Kidney (tissue), 22 donors: ENCODE measurements at places on chromosomes 13 and 19. TPM values are rescaled to one million over a fixed set of nuclear protein-coding genes. Genes with fewer than 3 reads are reported as not detected.
A peak's percentile ranks its signal among the peaks of the same experiment; 100 is the strongest.

DNA sequence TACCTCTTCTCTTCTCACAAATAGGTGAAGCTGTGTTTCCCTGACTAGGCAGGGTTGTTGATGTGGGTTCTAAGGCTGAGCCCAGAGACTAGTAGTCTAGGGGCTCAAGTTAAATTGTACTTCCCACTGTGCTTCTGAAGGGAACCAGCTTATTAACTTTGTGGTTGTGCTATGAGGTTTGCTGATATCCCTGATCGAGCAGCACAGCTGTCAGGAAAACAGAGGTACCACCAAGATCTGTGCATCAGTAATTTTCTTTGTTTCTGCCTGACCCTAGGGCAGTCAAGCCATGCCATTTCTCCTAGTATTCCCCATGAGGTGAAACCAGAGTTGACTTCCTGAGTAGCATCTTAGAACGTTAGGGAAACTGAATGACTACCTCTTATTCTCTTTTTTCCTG is 853.8 kb upstream of the MIR17HG start:
- DNase-seq, result no peak

DNA sequence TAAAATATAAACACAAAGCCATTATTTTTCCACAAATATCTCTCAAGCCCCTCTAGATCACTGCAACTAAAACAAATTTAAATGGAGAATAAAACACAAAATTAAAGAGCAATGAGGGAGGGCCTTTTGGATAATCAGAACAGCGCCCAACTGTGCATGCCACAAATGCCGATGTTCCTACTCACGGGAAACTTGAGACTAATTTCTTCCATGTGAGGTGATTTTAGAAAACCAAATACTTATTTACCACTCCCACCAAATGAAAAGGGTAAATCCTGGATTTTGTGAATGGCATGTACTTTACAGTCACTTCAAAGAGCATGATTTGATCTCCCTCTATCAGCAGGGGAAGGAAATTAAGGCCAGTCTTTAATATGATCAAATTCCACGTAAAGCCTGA is 74.8 kb downstream of the SLC7A1 start:
- no peak for DNase-seq

GRCh38 chr13:108777421-108778420 is 148.3 kb downstream of the MYO16 start:
- peak; percentile 45 for DNase-seq

DNA sequence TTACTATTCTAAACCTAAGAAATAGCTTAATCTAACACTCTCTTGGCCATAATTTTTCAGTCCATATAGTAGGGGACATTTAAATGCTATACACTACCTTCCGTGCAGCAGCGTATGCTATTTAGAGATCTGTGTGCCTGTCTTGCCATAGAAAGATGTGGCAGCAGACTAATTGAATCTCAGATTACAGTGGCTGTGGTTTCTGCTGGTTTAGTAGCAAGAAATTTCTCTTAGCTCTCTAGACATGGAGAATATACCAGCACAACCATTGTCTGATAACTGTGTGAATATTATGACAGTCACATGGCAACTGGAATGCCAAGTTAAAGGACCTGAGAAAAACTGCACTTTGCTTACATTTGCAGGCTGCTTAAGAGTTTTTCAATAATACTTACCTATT is 672.4 kb upstream of the MIR17HG start:
- peak; percentile 43 for DNase-seq

DNA sequence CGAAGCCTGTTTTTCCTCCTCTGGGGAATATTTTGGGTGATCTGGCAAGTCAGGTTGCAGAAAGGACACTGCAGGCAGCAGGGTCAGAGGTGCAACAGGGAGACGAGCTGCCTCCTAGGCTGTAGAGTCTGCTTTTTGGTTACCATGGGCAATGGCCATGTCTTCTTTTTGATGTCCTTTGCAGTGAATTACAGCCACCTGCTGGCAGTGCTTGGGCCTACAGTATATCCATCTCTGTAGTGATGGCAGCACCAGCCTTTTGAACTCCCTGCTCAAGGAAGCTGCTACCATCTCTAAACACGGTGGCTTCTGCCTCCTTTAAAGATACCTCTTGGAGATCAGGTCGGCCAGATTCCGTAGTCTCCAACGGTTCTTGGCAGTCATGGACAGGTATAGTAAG is 73.9 kb downstream of the WTIP start:
- no peak for DNase-seq

- no peak for DNase-seq
Measured at GRCh38 chr13:84491952-84492351, 609.7 kb upstream of the SLITRK1 start.

GRCh38 chr13:44540761-44541434 is 35.2 kb downstream of the TSC22D1 start:
- no peak for DNase-seq

GRCh38 chr19:13057147-13057572 is 45.5 kb downstream of the LYL1 start:
- DNase-seq, result no peak

DNA sequence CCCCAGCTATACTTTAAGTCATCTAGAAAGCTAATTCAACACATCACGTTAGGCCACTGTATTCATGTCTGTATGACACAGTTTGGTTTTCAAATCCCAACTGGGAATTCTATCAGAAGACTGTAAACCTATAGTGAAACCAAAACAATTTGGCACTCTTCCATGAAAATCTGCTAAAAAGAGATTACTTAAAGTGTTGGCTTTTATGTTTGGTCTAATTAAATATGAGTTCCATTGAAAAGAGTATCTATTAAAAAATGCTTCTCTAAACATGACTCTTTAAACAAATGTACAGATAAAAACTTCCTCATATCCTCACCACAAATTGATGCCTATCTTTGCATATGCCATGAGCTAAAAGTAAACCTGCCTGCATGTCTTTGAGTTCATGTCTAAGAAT is 25.4 kb downstream of the PCDH9 start:
- no peak for DNase-seq

DNA sequence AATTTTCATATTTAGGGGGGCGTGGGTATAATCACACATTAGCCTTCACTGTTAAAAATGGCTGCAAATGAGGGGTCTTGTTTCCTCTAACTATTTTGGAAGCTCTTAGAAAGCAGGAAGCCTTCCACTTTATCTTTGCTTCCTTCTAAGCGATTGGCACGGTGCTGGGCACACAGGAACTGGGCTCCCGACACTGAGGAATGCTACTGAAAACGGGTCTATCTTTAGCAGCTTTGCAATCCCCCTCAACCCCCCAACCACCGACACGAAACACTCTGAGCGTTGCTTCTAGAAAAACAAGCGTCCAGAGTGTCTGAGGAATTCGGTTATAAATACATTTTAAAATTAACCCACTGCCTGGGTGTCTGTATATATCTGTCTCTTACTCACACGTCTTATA is 143.6 kb downstream of the CACNA1A start:
- no peak for DNase-seq

GRCh38 chr19:29378126-29378525 is 147.7 kb upstream of the VSTM2B start:
- no peak for DNase-seq

Gene NLRP7
- 0.16 TPM for total RNA-seq

Gene PIP5K1C
- total RNA-seq, result 35.6 TPM

Gene MATK
- 2.7 TPM for total RNA-seq

Gene FFAR2
- total RNA-seq, result 0.22 TPM

Gene CCDC194
- total RNA-seq, result 0.57 TPM

Gene GPR180
- total RNA-seq, result 5.2 TPM

Gene AP1M2
- 74.1 TPM for total RNA-seq

Gene C19orf12
- 21.2 TPM for total RNA-seq
